Activated CD8-positive, alpha-beta memory T cell treated with anti-CD3 and anti-CD28 coated beads, Interleukin-2, amount 10 ng/mL, durations not matched to agents 7 days and 5 days (primary cell): ENCODE measurements at places on chromosomes 3 and 15. TPM values are rescaled to one million over a fixed set of nuclear protein-coding genes. Genes with fewer than 3 reads are reported as not detected.

GRCh38 chr15:82647835-82648256 is 683 bp upstream of the CPEB1 start:
- peak; percentile 59 for DNase-seq
- H3K27ac ChIP-seq: no peak overlapping the region
- no peaks in the 10 kb centered on the region for H3K36me3 ChIP-seq
- H3K4me1 ChIP-seq: peaks cover 4% of the 10 kb centered on the region
- H3K27me3 ChIP-seq: peaks cover 67% of the 10 kb centered on the region
- no peak overlapping the region for H3K4me3 ChIP-seq

Gene GOLGA6D
- total RNA-seq: 0.12 TPM

DNA sequence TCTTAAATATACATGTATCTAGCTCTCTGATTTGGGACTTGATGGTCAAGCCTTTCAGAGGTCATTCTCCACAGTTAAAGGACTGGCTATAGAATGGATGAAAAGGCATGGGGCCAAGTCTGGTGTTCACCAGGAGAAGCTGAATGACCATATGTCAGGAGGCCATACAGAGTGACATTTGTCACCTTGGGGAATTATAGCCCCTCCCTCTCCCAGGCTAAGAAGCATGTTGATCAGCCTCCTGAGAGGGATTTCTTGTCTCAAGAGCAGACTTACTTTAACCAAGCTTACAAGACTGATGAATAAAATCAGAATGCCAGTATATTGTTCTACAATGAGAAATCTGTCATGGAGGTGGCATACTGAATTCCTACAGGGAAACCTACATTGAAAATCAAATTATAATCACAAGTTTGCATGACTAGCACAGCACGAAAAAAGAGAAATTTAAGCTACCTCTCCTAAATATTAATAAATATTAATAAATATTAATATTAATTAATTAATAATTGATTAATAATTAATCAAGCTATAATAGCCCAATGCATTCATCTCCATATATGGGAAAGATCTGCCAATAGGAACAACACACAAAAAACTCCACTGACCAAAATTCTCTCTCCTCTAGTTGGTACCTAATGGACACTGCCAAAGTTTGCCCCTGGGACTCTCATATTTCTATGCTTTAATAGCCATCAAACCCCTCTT is 47.3 kb downstream of the ATP8B4 start:
- peaks cover 66% of the 10 kb centered on the region for H3K36me3 ChIP-seq
- peaks cover 21% of the 10 kb centered on the region for H3K4me1 ChIP-seq
- H3K27ac ChIP-seq: no peak overlapping the region
- H3K27me3 ChIP-seq: no peaks in the 10 kb centered on the region

Gene THSD4
- not detected for total RNA-seq

- no peaks in the 10 kb centered on the region for H3K27me3 ChIP-seq
- no peak for DNase-seq
- no peak overlapping the region for H3K27ac ChIP-seq
- no peak overlapping the region for H3K4me3 ChIP-seq
- peaks cover 24% of the 10 kb centered on the region for H3K4me1 ChIP-seq
- peaks cover 27% of the 10 kb centered on the region for H3K36me3 ChIP-seq
Observed at GRCh38 chr3:45679805-45680204, 9.4 kb upstream of the SACM1L start.

DNA sequence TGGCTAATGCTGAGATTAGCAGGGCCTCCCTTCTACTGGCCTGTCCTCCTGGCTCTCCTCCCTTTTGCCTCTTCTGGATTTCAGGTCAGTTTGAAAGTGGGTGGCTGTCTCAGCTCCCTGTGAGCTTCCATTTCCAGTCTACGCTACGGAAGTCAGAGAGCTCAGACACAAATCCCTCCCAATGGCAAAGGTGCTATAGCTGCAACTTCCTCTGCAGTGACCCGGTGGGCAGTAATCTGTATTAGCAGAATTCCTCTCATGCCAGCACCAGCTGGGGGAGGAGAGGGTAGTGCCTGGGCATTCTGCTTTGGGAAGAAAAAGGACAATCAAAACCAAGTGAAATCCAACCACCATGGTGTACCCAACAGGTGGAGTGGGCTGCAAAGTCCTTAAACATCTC is 171.4 kb downstream of the STT3B start:
- H3K27me3 ChIP-seq: peaks cover 19% of the 10 kb centered on the region
- H3K36me3 ChIP-seq: no peaks in the 10 kb centered on the region
- H3K4me3 ChIP-seq: no peak overlapping the region

DNA sequence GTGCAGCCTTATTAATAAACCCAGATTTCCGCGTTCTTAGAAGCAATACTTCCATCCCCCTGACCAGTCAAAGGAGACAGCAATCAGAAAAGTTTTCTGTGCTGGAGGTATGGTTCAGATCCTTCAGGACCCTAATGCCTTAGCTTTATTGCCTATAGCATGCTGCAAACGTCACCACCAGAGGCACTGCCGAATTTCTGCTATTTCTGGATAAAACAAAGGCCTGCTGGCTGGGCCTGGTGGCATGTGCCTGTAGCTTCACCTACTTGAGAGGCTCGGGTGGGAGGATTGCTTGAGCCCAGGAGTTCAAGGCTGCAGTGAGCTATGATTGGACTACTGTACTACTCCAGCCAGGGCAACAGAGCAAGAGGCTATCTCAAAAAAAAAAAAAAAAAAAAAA is 407.2 kb downstream of the FOXP1 start:
- H3K27me3 ChIP-seq: no peaks in the 10 kb centered on the region
- no peaks in the 10 kb centered on the region for H3K4me1 ChIP-seq
- DNase-seq: no peak
- H3K27ac ChIP-seq: no peak overlapping the region

GRCh38 chr15:49495993-49496753 is 73.1 kb downstream of the FGF7 start:
- no peak overlapping the region for H3K4me3 ChIP-seq
- DNase-seq: no peak
- H3K27me3 ChIP-seq: peaks cover 6% of the 10 kb centered on the region
- H3K27ac ChIP-seq: no peak overlapping the region
- no peaks in the 10 kb centered on the region for H3K4me1 ChIP-seq

GRCh38 chr3:43949594-43949993 is 258.9 kb downstream of the ABHD5 start:
- peaks cover 34% of the 10 kb centered on the region for H3K27me3 ChIP-seq
- DNase-seq: no peak
- no peak overlapping the region for H3K27ac ChIP-seq
- peaks cover 9% of the 10 kb centered on the region for H3K4me1 ChIP-seq
- H3K4me3 ChIP-seq: no peak overlapping the region

Gene AADAC
- not detected for total RNA-seq

- H3K4me3 ChIP-seq: no peak overlapping the region
- no peak for DNase-seq
- H3K27ac ChIP-seq: no peak overlapping the region
- H3K36me3 ChIP-seq: no peaks in the 10 kb centered on the region
- H3K27me3 ChIP-seq: no peaks in the 10 kb centered on the region
Observed at GRCh38 chr3:89572261-89572660, 464.8 kb downstream of the EPHA3 start.

GRCh38 chr3:98985431-98985830 is 83.9 kb upstream of the DCBLD2 start:
- peaks cover 4% of the 10 kb centered on the region for H3K27me3 ChIP-seq
- H3K36me3 ChIP-seq: no peaks in the 10 kb centered on the region
- H3K27ac ChIP-seq: no peak overlapping the region
- DNase-seq: no peak

- no peak for DNase-seq
- H3K4me3 ChIP-seq: no peak overlapping the region
- no peak overlapping the region for H3K27ac ChIP-seq
Observed at GRCh38 chr15:47767035-47767434, 49.7 kb downstream of the SEMA6D start.

GRCh38 chr3:26622621-26623418 is at the start of gene LRRC3B:
LRRC3B (plus strand) TSS chr3:26622772; CDS start chr3:26709673, 86,901 bp downstream.
- H3K36me3 ChIP-seq: no peaks in the 10 kb centered on the region
- H3K4me1 ChIP-seq: no peaks in the 10 kb centered on the region
- no peak within 1 kb of the TSS for H3K27ac ChIP-seq
- DNase-seq: no peak

Gene SLC9C1
- not detected for total RNA-seq

DNA sequence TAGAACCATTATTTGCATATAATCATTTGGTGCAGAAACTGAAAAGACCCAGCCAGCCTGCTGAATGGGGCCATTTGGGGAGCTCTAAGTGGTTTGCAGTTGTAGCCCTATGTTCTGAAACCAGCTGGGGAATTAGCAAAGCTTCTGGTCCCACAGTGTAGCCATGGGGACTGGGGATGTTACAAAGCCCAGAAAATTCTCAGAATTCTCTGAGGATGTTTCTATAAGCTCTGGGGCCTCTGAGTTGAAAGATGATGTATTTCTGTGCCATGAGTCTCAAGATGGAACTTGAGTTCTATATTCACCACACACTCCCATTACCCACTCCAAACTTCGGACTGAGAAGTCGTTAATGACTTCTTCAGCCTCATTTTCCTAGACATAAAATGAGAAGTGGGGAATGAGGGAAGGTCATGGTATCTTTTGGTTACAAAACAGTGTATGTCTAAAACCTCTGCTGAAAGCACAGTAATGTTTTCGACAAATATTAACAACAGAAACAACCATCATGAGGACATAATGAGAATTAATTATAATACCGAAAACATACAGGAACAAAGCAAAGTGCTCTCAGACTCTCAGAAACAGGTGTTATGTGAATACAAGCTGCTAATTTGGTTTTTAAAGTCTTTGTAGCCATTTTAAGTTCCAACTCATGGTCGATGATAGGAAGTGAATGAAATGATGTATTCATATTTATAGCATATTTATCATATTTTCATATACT is 89.4 kb downstream of the RFTN1 start:
- peaks cover 6% of the 10 kb centered on the region for H3K4me1 ChIP-seq
- H3K27ac ChIP-seq: no peak overlapping the region
- DNase-seq: no peak

DNA sequence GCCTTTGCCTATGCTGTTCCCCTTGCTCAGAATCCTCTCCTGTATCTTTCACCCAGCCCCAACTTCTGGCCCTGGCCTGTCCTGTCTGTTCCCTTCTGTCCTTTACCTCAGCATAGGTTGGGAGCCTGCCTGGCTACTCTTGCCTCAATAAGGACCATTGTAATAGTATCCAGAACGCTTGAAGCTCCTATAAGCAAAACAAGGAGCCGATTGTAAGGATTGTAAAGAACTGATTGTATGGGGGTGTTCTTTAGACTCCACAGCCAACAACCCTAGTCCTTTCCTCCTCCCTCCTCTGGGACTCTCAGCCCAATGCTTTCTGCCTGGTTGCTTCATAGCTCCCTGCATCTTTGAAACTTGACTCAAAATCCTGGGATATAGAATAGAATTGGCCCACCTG is 18.7 kb upstream of the RAD54L2 start:
- no peak overlapping the region for H3K4me3 ChIP-seq
- no peaks in the 10 kb centered on the region for H3K36me3 ChIP-seq
- DNase-seq: no peak
- H3K27me3 ChIP-seq: no peaks in the 10 kb centered on the region
- no peak overlapping the region for H3K27ac ChIP-seq

Gene GOLGA6A
- not detected for total RNA-seq

Gene CCR4
- 42.1 TPM for total RNA-seq

Gene GP5
- 0.53 TPM for total RNA-seq

Gene PRTG
- total RNA-seq: not detected

GRCh38 chr3:186360779-186361178 is 1.3 kb downstream of the DGKG start:
- no peak overlapping the region for H3K4me3 ChIP-seq
- H3K36me3 ChIP-seq: no peaks in the 10 kb centered on the region
- H3K4me1 ChIP-seq: no peaks in the 10 kb centered on the region
- no peak overlapping the region for H3K27ac ChIP-seq
- DNase-seq: no peak

Gene CELF6
- 0.29 TPM for total RNA-seq

Gene DNAJB8
- not detected for total RNA-seq

- H3K4me3 ChIP-seq: no peak overlapping the region
- H3K4me1 ChIP-seq: peaks cover 13% of the 10 kb centered on the region
- H3K36me3 ChIP-seq: peaks cover 2% of the 10 kb centered on the region
- DNase-seq: no peak
- H3K27ac ChIP-seq: no peak overlapping the region
Observed at GRCh38 chr3:156489462-156489911, 65.4 kb downstream of the SSR3 start.

Gene RHOV
- total RNA-seq: not detected

DNA sequence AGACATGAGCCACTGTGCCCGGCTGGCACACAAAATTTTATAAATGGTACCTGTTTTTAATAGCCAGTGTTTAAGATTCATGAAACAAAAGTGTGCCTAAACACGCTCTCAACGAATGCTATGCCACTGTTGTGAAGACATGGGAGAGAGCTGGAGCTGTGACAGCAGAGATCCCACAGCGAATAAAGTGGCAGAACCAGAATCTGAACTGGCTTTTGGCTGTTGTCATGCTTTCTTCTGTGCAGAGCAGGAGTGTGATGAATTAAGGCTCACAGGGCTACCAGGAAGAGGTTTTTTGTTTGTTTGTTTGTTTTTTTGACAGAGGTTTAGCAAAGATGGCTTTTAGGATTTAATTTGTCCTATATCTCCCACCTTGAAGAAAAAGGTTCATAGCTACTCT is 14.5 kb downstream of the PTPRG start:
- no peak overlapping the region for H3K27ac ChIP-seq
- H3K36me3 ChIP-seq: no peaks in the 10 kb centered on the region
- H3K27me3 ChIP-seq: no peaks in the 10 kb centered on the region
- H3K4me1 ChIP-seq: no peaks in the 10 kb centered on the region
- DNase-seq: no peak

- H3K27me3 ChIP-seq: peaks cover 8% of the 10 kb centered on the region
- no peaks in the 10 kb centered on the region for H3K36me3 ChIP-seq
- H3K4me3 ChIP-seq: no peak overlapping the region
- no peak for DNase-seq
Observed at GRCh38 chr3:190426806-190427507, 22.7 kb downstream of the TMEM207 start.

Gene CFAP161
- total RNA-seq: not detected

GRCh38 chr15:43484455-43484854 is 8.5 kb downstream of the TP53BP1 start:
- DNase-seq: no peak
- H3K27ac ChIP-seq: no peak overlapping the region
- no peaks in the 10 kb centered on the region for H3K27me3 ChIP-seq

Gene CCR8
- 3.7 TPM for total RNA-seq

Gene FANCD2
- 109 TPM for total RNA-seq

GRCh38 chr15:101438482-101439284 is 50.8 kb downstream of the PCSK6 start:
- no peaks in the 10 kb centered on the region for H3K36me3 ChIP-seq
- peak; percentile 28 for DNase-seq
- H3K4me3 ChIP-seq: no peak overlapping the region
- peaks cover 4% of the 10 kb centered on the region for H3K4me1 ChIP-seq
- H3K27ac ChIP-seq: no peak overlapping the region

DNA sequence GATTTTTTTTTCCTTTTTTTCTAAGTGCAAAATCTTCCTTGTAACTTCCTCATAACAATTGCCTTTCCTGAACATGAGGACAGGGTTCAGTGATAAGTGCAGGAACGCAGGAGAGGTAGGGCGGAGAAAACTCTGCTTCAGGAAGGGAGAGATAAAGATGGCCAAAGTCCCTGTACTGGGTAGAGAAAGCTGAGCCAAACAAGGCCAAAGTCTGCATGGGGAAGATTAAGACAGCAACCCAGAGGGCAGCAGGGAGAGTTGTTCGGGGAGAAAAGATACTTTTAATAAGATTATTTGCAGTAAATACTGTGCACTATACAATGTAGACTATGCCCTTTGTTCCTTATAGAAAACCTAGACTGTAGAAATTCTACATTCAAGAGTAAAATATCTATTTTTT is 55.4 kb upstream of the LRRFIP2 start:
- no peak for DNase-seq
- no peak overlapping the region for H3K27ac ChIP-seq
- H3K4me1 ChIP-seq: no peaks in the 10 kb centered on the region
- no peak overlapping the region for H3K4me3 ChIP-seq

GRCh38 chr3:25784971-25785370 is 1.7 kb upstream of the NGLY1 start:
- no peak overlapping the region for H3K27ac ChIP-seq
- H3K36me3 ChIP-seq: peaks cover 10% of the 10 kb centered on the region
- no peak for DNase-seq
- no peaks in the 10 kb centered on the region for H3K27me3 ChIP-seq
